Breast epithelium (tissue), 4 donors: ENCODE measurements at places on chromosomes 16 and 17.

- H3K36me3 ChIP-seq, result no peaks in the 10 kb centered on the region
- H3K4me1 ChIP-seq, result no peaks in the 10 kb centered on the region
- peak; percentile 81 for DNase-seq
- peak overlapping the region; percentile 69 for H3K4me3 ChIP-seq
- no peaks in the 10 kb centered on the region for H3K27me3 ChIP-seq
- H3K27ac ChIP-seq, result peak overlapping the region; percentile 82
Observed at GRCh38 chr17:50541716-50542688, 5.0 kb upstream of the SPATA20 start.

DNA sequence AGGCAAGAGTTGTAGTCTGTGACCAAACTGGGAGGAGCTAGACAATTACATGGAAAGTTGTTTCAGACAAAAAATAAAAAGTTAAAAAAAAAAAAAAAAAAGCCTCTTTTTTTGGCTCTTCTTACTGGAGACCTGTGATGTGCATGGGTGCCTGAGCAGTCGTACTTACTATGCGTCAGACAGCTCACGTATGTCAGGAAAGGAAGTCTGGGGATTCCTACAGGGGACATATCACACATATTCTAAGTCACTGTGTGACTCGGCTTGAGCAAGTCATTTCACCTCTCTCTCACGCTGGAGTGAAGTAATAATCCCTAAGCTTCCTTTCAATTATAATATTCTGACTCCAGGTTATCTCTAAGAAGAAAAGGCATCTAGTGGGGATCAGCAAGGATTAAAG, 6.0 kb downstream of the SLFN14 start:
- H3K4me3 ChIP-seq, result no peak overlapping the region
- no peaks in the 10 kb centered on the region for H3K36me3 ChIP-seq

DNA sequence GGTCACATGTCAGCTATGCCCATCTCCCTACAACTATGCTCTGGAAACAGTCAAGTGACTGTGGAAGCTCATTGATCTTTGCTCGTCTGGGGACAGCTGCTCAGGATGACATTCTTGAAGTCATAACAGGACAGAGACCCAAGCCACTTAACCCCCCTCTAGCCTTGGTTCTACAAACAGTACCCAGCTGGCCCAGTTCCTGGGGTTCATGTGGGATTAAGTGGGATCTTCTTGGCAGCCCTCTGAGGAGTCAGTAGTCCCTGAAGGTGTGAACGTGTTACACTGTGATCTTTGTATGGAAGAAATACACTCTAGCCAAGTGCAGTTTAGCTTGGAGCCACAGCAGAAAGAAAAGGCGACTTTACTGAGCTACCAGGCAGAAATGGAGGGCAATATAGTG, 25.8 kb downstream of the UBN1 start:
- no peak for DNase-seq
- no peak overlapping the region for H3K4me3 ChIP-seq
- no peaks in the 10 kb centered on the region for H3K27me3 ChIP-seq
- no peak overlapping the region for H3K27ac ChIP-seq
- no peaks in the 10 kb centered on the region for H3K36me3 ChIP-seq

DNA sequence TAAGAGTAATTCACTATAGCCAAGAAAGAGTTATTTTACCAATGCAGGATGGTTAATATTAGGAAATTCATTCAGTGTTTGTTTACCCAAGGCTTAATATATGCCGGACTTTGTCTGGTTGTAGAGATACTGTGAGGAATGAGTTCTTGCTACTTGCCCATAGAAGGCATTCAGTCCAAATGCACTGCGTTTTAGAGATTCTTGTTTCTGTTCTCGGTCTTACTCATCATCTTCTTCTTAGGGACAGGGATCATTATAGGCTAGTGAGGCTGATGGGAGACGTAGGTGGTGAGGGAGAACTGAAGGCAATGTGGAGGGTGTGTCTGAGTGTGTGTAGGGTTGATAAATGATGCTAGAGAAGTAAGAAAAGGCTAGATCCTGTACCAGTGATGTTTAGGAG, 90.7 kb downstream of the OR1D5 start:
- H3K4me1 ChIP-seq, result no peaks in the 10 kb centered on the region
- no peaks in the 10 kb centered on the region for H3K36me3 ChIP-seq
- no peak overlapping the region for H3K27ac ChIP-seq
- no peak for DNase-seq
- no peak overlapping the region for H3K4me3 ChIP-seq

- H3K4me1 ChIP-seq, result peaks cover 6% of the 10 kb centered on the region
- H3K27ac ChIP-seq, result peak overlapping the region; percentile 99
- peak overlapping the region; percentile 75 for H3K4me3 ChIP-seq
- H3K27me3 ChIP-seq, result no peaks in the 10 kb centered on the region
- DNase-seq, result no peak
Observed at GRCh38 chr17:80219763-80220053, 425 bp downstream of the SGSH start.

- H3K4me1 ChIP-seq, result no peaks in the 10 kb centered on the region
- no peaks in the 10 kb centered on the region for H3K36me3 ChIP-seq
- no peak for DNase-seq
- H3K27ac ChIP-seq, result no peak within 1 kb of the TSS
Observed at GRCh38 chr17:5115673-5116651, at the start of gene USP6. USP6 (plus strand) TSS chr17:5116032; CDS start chr17:5130368, 14,336 bp downstream.

- H3K4me1 ChIP-seq, result no peaks in the 10 kb centered on the region
- no peaks in the 10 kb centered on the region for H3K27me3 ChIP-seq
- no peaks in the 10 kb centered on the region for H3K36me3 ChIP-seq
- DNase-seq, result no peak
- no peak overlapping the region for H3K4me3 ChIP-seq
Observed at GRCh38 chr16:4588961-4589360, 25.7 kb downstream of the UBALD1 start.

GRCh38 chr17:34248511-34249024, 6.5 kb upstream of the CCL2 start:
- H3K4me1 ChIP-seq, result peaks cover 11% of the 10 kb centered on the region
- no peaks in the 10 kb centered on the region for H3K36me3 ChIP-seq
- H3K27me3 ChIP-seq, result no peaks in the 10 kb centered on the region
- no peak for DNase-seq
- no peak overlapping the region for H3K27ac ChIP-seq
- H3K4me3 ChIP-seq, result no peak overlapping the region

DNA sequence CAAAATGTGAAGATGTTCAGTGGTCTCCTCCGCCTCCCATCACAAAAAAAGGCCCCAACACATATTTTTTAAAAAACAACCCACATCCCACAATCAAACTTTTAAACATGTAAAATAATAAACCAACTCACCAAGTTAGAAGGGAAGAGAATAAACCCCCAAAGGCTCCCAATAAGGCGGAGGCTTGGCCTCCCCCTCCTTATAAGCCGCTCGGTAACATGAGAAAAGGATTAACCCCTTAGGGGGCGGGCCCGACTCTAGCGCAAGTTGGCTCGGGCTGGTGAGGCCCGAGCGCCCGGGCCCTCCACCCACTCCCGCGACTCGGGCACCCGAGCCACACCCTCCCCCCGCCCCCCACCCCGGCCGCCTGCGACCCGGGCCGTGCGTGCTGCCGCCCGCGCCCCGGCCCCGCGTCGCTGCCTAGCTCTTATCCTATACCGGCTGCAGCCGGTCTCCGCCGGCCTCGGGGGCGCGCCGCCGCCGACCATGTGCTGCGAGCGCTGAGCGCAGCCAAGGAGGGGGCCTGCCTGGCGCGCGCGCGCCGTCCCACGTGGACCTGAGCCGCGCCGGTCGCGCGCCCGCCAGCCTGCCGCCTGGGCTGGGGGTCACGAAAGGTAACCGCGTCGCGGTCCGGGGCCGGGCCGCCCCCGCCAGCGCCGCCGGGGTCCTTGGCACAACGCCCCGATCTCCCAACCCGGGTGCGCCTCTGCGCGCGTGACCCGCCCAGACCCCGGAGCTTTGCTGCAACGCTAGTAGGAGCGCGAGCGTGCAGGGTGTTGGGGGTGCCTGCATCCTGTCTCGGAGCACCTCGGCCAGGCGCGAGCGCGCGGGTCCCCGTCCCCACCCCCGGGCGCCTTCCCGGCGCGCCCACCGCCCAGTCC, at the start of the genes ARSG and SLC16A6:
Gene ARSG, plus strand, starts transcription at position 541 of the 881 bp plus-strand sequence. CDS start 15,999 bp downstream, outside the sequence.
Gene SLC16A6, minus strand, starts transcription at position 173 of the 881 bp plus-strand sequence. CDS start 12,807 bp downstream, outside the sequence.
- H3K27me3 ChIP-seq, result peaks cover 26% of the 10 kb centered on the region
- H3K27ac ChIP-seq, result peak within 1 kb of the TSS; percentile 64
- H3K4me3 ChIP-seq, result peak within 1 kb of the TSS; percentile 61
- peaks cover 5% of the 10 kb centered on the region for H3K4me1 ChIP-seq
- no peaks in the 10 kb centered on the region for H3K36me3 ChIP-seq

- no peak for DNase-seq
- no peak overlapping the region for H3K4me3 ChIP-seq
- H3K36me3 ChIP-seq, result no peaks in the 10 kb centered on the region
- H3K4me1 ChIP-seq, result no peaks in the 10 kb centered on the region
Observed at GRCh38 chr16:10566613-10567012, 13.8 kb downstream of the EMP2 start.

DNA sequence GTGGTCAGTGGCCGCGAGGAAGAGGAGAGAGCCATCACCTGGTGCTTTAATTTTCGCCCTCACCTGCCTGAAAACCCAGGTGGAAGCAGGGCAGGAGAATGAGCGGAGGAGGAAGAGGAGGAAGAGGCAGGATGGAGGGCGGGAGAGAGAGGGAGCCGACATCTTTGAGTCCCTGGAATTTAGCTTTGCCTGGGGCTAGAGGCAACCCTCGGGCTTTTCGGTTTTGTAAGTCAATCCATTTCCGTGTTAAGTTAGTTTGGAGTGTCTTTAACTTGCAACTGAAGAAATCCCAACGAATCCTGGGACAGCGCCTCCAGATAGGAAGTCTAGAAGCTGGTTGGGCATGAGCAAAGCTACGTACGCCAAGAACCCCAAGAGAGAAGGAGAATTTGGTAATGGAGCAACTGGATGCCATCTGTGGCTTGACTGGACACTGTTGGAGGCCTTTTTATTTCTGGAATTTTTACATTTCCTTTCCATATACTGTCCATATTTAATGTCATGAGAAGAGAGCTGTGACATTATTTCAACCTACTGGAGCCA, 36.9 kb upstream of the ATP2A3 start:
- no peak overlapping the region for H3K27ac ChIP-seq
- H3K4me3 ChIP-seq, result no peak overlapping the region
- DNase-seq, result no peak
- H3K4me1 ChIP-seq, result no peaks in the 10 kb centered on the region

DNA sequence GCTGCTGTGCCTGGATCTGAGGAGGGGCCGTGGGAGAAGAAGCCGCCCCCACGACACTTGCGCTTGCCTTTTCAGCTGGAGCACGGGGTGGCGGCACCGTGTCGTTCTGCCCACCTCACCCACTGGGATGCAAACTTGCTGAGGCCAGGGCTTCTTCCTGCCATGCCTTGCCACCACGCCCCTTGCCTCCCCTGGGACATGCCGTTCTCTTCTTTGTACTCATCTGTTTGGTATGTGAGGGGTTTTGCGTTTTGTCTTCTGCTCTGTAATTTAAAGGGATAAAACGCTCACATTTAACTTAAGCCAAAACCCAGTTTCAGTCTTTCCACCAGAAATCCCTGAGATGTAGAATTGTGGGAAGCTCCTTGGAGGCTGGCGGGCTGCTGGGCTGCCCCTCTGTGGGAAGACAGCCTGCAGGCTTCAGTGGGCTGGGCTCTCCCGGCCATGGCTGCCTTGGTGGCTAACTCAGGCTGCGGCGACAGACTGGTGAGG, 180.2 kb downstream of the RPTOR start:
- H3K27me3 ChIP-seq, result no peaks in the 10 kb centered on the region
- no peaks in the 10 kb centered on the region for H3K4me1 ChIP-seq
- H3K27ac ChIP-seq, result no peak overlapping the region
- no peak for DNase-seq

DNA sequence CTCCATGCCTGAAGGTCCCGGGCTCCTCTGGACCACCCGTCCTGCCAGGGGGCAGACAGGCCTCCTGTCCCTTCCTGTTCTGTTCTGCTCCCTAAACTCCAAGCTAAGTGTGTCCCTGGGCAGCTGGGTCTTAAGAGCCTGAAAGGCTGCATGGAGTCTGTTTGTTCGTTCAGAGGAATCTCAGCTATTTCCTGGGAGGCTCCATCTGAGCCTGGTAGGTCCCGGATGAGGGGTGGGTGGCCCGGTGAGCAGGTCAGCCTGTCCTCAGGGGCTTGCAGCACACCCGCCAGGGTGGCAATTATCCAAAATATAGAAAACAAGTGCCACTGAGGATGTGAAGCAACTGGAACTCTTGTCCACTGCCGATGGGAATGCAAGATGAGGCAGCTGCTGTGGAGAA, 12.6 kb downstream of the ACTG1 start:
- no peak overlapping the region for H3K27ac ChIP-seq
- H3K36me3 ChIP-seq, result no peaks in the 10 kb centered on the region
- no peaks in the 10 kb centered on the region for H3K27me3 ChIP-seq
- no peaks in the 10 kb centered on the region for H3K4me1 ChIP-seq
- no peak for DNase-seq
- no peak overlapping the region for H3K4me3 ChIP-seq

- H3K27ac ChIP-seq, result no peak overlapping the region
- H3K4me3 ChIP-seq, result no peak overlapping the region
- no peaks in the 10 kb centered on the region for H3K27me3 ChIP-seq
Observed at GRCh38 chr16:73797115-73797514, 499.5 kb upstream of the PSMD7 start.

- no peaks in the 10 kb centered on the region for H3K27me3 ChIP-seq
- H3K4me1 ChIP-seq, result peaks cover 8% of the 10 kb centered on the region
Observed at GRCh38 chr16:70594569-70594968, 51.8 kb upstream of the IL34 start.

- DNase-seq, result no peak
- H3K36me3 ChIP-seq, result no peaks in the 10 kb centered on the region
- H3K4me3 ChIP-seq, result no peak overlapping the region
- H3K27ac ChIP-seq, result no peak overlapping the region
- H3K27me3 ChIP-seq, result no peaks in the 10 kb centered on the region
- no peaks in the 10 kb centered on the region for H3K4me1 ChIP-seq
Observed at GRCh38 chr16:61243954-61244353, 792.3 kb downstream of the CDH8 start.

GRCh38 chr17:33987162-33987561, 267.9 kb upstream of the CCL2 start:
- no peak for DNase-seq
- H3K4me1 ChIP-seq, result no peaks in the 10 kb centered on the region
- no peaks in the 10 kb centered on the region for H3K36me3 ChIP-seq
- H3K4me3 ChIP-seq, result no peak overlapping the region
- H3K27ac ChIP-seq, result no peak overlapping the region

DNA sequence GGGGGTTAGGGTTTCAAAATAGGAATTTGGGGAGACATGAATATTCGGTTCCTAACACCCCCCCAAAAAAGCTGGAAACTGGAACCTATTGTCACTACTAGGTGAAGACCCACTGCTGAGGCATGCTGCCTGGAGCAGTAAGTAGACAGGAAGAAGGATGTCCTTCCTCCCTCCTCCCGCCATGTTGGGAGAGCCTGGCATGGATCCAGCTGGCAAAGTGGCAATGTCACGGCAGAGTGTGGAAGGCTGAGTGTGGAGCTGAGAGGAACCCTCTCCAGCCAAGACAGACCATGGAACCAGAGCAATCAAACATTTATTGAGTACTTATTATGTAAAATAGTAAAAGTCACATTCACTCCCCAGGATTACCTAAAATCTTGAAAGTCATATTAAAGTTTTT, 49.0 kb downstream of the CCDC182 start:
- H3K4me1 ChIP-seq, result no peaks in the 10 kb centered on the region
- no peak overlapping the region for H3K27ac ChIP-seq
- H3K27me3 ChIP-seq, result no peaks in the 10 kb centered on the region
- H3K36me3 ChIP-seq, result no peaks in the 10 kb centered on the region
